Subcutaneous adipose tissue (tissue), 4 donors: ENCODE measurements at places on chromosomes 1 and 21. TPM values are rescaled to one million over a fixed set of nuclear protein-coding genes. Genes with fewer than 3 reads are reported as not detected.

The TBX15 gene
- 68.9 TPM for total RNA-seq

The ITLN1 gene
- not detected for total RNA-seq

The LCE1B gene
- not detected for total RNA-seq

The LZIC gene
- 27.3 TPM for total RNA-seq

The KAZN gene
- total RNA-seq, result 7.5 TPM

The RCSD1 gene
- total RNA-seq, result 32.8 TPM

The MYOG gene
- total RNA-seq, result not detected

The ADAMTSL4 gene
- 48.8 TPM for total RNA-seq

The PCSK9 gene
- not detected for total RNA-seq

The FAM151A gene
- total RNA-seq, result not detected

The ARMH1 gene
- not detected for total RNA-seq

The OSCP1 gene
- 8.3 TPM for total RNA-seq

The C8A gene
- not detected for total RNA-seq

The LEMD1 gene
- not detected for total RNA-seq

The C1orf210 gene
- 2.6 TPM for total RNA-seq

The LCE1E gene
- total RNA-seq, result not detected

The LAD1 gene
- not detected for total RNA-seq

The MMP23B gene
- 2.6 TPM for total RNA-seq

The MAP10 gene
- total RNA-seq, result 2.0 TPM

The AMPD1 gene
- not detected for total RNA-seq

The FCRL2 gene
- not detected for total RNA-seq

The FAM72C gene
- not detected for total RNA-seq

The PRAMEF17 gene
- not detected for total RNA-seq

The CSMD2 gene
- 4.4 TPM for total RNA-seq

The SPRR2A gene
- not detected for total RNA-seq

The IGSF3 gene
- total RNA-seq, result 1.9 TPM

The TMEM200B gene
- total RNA-seq, result 32.1 TPM

The RNU5D-1 gene
- total RNA-seq, result not detected

The ELAVL4 gene
- not detected for total RNA-seq

The CYP4Z1 gene
- total RNA-seq, result 13.0 TPM

The OR2L3 gene
- not detected for total RNA-seq

The EPS15 gene
- 142 TPM for total RNA-seq

The SLC16A4 gene
- 7.3 TPM for total RNA-seq
